EL (cell line): ENCODE measurements at places on chromosomes 6 and 20.
A peak's percentile ranks its signal among the peaks of the same experiment; 100 is the strongest.

- DNase-seq = peak; percentile 21
Observed at GRCh38 chr6:11754625-11755271, 23.9 kb downstream of the ADTRP start.

DNA sequence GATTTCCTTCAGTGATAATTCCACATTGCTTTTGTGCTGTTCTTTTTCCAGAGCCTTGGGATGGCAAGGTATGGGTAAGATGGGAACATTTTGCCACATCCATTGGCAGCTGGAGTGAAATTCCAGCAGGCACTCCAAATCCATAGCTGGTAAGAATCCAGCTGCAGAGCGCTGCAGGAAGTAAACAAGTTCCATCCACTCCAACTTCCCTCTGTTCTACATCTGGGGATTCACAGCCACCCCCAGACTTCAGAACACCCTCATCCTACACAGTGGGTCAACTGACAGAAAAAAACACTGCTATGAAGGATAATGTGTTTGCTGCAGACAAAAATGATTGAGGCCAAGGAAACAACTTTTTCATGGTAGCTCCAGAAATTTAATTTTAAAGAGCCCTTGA, 747.8 kb downstream of the MAFB start:
- DNase-seq = no peak

DNA sequence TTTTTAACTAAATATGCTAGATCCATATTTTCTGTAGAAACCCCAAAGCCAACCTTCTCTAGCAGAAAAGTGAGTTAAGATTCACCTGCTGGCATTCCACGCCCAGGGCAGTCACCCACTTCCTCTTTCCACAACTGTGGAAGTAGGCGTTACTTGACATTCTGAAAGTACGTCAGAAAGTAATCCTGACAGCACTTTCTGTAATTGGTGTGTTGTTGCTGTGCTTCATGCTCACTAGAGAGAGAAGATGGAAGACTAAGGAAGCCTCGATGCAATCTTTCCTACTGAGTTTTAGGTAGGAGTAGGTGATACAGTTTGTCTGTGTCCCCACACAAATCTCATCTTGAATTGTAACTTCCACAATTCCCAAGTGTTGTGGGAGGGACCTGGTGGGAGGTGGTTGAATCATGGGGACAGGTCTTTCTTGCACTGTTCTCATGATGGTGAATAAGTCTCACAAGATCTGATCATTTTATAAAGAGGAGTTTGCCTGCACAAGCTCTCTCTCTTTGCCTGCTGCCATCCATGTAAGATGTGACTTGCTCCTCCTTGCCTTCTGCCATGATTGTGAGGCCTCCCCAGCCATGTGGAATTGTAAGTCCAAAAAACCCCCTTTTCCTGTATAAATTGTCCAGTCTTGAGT, 101.1 kb downstream of the MAP3K7 start:
- DNase-seq = no peak

- no peak for DNase-seq
Observed at GRCh38 chr20:9261781-9262180, 192.9 kb downstream of the PLCB4 start.

DNA sequence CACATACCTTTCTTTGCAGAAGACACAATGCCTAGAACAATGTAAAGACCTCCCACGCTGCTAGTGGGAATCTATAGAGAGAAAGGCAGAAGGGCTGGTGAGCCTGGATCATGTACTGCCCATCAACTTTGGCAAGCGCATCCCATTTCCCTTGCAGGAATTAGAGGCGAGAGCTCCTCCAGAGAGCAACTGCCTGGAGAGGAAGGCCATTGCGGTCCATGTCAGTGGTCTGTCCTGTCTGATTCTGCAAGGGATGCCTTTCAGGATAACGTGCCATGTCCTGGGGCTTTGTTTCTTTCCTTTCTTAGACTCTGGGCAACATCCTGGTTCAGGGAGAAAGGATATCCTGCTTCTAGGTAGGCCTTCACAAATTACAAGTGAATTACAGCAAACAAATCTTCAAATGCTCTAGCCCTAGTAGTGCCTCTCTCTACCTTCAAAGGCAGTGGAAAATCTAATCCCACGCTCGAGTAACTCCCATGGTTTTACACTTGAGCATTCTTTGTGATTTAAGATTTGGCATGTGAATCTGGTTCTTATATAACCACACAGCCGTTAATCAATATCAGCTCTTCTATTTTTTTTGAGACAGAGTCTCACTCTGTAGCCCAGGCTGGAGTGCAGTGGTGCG, 38.5 kb downstream of the GCNT2 start:
- DNase-seq = no peak

GRCh38 chr6:31397901-31398525, 5.4 kb upstream of the MICA start:
- DNase-seq = no peak

DNA sequence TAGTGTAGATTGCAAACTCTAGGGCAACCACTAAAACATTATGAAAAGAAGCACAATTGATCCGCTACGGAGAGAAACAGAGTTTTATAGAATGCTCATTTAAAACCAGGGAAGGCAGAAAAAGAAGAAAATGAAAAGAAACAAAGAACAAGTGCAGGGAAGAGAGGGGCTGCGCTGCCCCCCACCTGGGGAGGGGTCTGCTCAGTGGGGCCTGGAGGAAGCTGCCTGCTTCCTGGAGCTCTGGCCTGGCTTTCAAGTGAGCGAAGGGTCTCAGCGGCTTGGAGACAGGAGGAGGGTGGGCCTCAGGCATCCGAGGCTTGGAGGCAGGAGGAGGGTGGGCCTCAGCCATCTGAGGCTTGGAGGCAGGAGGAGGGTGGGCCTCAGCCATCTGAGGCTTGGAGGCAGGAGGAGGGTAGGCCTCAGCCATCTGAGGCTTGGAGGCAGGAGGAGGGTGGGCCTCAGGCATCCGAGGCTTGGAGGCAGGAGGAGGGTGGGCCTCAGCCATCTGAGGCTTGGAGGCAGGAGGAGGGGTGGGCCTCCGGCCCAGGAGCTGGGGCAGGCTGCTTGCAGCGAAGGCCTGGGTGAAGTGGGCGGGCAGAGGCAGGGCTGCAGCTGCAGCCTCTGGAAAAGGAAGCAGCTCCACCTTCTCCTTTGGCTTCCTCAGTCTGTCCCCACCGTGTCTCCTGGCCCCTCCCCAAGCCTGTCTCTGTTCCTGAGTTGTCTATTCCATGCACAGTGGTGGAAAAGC, 406.3 kb downstream of the TAF4 start:
- DNase-seq = no peak
